ENCODE measurements at places on chromosomes 6 and 20.

DNA sequence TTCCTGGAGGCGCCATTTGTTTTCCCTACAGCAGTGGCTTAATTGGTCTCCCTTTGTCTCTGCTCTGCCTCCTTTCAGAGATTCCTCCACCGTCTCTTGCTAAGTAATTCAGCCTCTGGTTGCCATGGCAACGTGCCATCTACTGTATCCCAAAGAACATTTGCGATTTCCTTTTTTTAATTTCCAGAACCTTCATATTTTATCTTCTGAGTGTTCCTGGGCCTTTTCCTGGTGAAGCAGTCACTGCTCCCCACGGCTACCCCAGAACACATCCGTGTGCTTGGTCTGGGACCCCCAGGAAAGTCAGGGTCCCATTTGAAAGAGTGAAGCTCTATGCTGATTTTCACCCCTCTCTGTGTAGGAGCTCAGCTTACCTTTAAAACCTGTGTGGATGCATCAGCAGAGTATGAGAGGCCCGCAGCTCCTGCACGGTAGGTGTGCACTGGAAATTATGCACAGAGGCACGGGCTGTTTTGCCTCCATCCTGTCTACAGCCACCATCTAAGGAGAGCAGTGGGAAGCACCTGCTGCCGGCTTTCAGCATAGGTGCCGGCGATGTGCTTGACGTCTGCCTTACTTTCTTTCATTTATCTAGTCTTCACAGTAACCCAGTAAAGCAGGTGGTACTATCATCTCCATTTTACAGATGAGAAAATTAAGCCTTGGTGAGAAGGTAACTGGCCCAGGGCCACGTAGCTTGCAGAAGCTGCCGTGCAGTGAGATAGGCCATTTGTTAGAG, 122.8 kb downstream of the SYCP2 start:
- DNase-seq, result no peak

GRCh38 chr6:55943329-55943728, 67.9 kb upstream of the BMP5 start:
- no peak for DNase-seq

GRCh38 chr6:27894839-27895762, 17.1 kb downstream of the OR2B2 start:
- DNase-seq, result peak; percentile 90

DNA sequence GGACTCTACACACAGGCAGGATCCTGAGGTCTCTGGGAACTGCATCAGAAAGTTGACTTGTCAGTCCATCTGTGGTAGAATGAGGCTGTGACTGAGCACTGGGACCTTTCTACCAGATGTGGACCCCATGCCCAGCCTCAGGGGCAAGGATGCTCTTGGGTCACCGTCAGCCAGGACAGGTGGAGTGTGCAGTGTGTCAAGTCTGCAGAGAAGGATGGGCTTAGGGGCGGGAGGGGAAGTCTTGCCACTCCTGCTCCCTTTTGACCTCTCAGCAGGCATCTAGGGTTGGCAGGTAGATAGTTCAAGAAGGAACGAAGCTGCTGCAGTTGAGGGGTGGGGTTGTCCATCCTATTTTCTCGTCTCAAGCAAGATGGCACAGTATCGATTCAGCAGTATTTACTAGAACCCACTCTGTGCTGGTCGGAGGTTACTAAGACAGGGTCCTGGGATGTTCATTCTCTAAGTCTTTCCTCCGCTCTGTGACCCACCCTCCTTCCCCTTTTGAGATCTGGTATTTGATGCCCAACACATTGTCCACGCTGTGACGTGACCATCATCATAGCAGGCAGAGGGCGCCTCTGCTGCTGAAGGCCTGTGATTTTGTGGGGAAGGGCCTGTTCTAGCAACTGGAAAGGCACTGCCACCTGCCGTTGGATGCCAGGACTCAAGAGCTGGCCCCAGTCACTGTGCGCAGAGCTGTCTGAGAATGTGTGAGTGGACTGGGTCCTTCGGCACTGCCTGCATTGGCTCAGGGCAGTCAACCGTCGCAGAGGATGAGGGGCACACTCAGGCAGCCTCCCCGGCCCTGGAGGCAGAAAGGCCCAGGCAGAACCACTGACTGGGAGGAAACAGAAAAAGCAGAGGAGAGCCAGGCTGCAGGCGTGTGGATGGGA, 23.2 kb downstream of the RBCK1 start:
- no peak for DNase-seq

GRCh38 chr6:134678436-134678889, 271.4 kb downstream of the ALDH8A1 start:
- DNase-seq, result no peak

DNA sequence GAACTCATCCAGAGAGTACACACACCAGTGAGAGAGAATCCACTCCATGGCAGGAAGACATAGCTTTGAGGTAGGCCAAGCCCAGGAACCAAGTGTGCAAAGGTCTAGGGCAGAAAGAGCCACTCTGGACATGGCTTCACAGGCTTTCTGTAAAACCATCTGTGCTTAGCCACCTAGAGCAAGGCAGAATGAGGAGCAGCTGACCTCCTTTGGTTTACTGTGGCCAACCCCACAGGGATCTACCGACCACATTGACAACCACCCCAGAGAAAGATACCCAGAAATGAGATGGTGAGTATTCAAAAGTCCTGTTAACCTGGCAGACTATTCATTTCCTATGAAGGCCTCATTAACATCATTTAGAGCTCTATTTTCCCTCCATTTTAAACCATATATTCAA, 10.5 kb downstream of the ZHX3 start:
- no peak for DNase-seq

GRCh38 chr6:8143945-8144344, 41.6 kb upstream of the EEF1E1 start:
- no peak for DNase-seq

DNA sequence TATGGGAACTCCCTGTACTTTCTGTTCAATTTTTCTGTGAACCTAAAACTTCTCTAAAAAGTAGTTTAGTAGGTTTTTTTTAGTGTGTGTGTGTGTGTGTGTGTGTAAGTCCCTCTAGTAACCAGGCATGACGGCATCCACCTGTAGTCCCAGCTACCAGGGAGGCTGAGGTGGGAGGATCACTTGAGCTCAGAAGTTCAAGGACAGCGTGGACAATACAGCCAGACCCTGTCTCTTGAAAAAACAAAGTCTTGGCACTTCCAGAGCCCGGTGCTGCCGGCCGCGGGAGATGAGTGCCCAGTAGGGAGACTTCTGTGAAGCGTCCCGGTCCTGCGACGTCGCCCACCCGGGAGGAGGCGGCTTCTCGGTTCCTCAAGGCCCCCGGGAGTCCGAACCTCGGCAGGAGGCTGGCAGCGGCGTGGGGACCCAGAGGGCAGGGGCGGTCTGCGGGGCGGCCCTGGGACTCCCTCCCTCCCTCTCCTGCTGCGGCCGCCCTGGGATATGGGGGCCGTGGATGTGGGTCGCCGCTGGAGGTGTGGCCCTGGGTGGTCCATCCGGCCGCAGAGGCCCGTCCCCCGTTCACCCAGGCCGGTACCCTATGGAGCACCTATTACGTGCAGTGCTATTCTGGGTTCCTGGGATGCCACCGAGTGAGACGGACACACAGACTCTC, 78.0 kb upstream of the SIRPG start:
- no peak for DNase-seq

DNA sequence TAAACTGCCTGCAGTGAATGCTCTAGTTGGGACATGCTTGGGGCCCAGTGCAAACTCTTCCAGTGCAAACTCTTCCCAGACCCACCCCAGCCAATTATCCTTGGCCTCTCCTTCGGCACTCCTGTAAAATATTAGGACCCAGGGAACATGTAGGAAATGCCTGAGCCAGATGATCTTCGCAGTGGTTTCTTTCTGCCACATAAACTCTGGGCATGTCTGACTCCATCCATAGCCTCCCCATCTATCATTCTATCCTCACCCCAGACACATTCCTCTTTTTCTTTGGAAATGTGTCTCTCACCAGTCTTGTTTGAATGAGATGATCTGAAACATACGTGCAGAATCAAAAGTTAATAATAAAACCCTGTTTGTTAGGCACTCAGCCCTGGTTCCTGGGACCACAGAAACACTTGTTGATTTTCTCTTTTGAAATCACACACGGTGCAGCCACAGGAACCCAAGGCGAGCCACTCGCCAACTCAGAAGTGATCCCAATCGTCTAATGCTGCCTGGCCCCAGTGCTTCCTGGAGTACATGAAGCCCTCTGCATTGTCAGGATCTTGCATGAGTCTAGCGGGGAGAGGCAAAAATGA, 108.9 kb upstream of the CST7 start:
- no peak for DNase-seq

- no peak for DNase-seq
These were observed 5.5 kb downstream of the CDH4 start for GRCh38 chr20:61257611-61258010.

- DNase-seq, result peak; percentile 60
These were observed 42.6 kb upstream of the SUPT3H start for GRCh38 chr6:45420083-45420908.

GRCh38 chr6:143098054-143098671, 37.5 kb downstream of the AIG1 start:
- peak; percentile 54 for DNase-seq

DNA sequence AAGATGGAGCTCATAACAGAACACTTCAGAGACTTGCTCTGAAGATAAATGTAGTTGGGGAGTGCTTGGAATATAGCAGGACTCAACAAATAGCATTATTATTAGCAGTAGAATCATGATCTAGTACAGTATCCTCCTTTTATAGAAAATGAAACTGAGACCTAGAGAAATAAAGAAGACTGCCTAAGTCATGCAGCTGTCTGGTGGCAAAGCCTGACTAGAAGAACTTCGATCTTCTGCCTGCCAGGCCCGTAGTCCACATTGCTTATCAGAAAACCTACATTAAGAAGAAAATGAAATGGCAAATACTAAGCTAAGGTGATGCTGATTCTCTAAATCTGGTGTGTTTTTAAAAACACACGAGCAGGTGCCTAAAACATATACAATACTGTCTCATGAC, 46.4 kb upstream of the DST start:
- no peak for DNase-seq

GRCh38 chr6:132768051-132768517, 10.4 kb upstream of the VNN2 start:
- DNase-seq, result peak; percentile 73

DNA sequence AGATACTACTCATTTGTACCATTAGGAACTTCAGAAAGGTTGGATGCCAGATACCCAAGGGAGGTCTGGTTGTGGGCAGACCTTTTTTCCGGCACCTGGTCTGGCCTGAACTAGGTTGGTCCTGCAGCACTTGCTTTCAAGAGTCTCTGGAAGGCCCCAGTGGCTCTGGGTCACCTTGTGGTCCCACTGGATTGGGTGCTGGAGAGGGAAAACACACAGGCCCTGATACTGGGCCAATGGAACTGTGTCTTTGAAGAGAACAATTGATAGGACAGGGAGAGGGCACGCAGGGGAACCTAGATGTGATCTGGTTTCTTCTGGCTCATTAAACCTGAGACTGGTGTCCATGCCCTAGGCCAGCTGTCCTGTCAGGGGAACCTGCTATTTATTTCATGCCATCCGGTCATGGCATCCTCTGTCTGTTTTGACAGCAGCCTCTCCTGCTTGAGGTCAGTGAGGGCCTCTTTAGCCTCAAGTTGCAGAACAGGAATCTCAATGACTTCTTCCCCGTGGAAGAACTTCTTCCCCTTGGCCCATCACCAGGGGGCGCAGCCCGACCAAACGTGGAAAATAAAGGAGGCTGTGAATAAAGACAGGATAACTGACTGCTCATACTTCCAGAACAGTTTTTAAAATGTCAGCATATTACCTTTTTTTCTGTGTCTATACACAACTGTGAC, 25.0 kb downstream of the TAF8 start:
- DNase-seq, result peak; percentile 25

DNA sequence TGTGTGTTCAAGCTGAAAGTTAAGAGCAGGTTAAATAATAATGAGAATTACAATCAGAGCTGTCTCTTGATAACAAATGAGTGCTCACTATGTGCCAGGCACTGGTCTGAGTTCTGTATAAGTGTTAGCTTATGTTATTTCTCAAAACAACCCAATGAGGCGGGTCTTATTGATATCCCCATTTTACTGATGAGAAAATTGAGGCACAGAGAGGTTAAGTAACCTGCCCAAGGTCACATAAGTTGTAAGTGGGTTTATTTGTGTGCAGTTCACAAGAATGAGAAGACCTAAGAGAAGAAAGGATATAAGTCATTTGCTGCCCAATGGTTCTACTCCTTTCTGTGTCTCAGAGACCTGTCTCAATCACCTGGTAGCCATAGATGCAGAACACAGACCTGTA, 34.1 kb upstream of the ARMH2 start:
- DNase-seq, result no peak

DNA sequence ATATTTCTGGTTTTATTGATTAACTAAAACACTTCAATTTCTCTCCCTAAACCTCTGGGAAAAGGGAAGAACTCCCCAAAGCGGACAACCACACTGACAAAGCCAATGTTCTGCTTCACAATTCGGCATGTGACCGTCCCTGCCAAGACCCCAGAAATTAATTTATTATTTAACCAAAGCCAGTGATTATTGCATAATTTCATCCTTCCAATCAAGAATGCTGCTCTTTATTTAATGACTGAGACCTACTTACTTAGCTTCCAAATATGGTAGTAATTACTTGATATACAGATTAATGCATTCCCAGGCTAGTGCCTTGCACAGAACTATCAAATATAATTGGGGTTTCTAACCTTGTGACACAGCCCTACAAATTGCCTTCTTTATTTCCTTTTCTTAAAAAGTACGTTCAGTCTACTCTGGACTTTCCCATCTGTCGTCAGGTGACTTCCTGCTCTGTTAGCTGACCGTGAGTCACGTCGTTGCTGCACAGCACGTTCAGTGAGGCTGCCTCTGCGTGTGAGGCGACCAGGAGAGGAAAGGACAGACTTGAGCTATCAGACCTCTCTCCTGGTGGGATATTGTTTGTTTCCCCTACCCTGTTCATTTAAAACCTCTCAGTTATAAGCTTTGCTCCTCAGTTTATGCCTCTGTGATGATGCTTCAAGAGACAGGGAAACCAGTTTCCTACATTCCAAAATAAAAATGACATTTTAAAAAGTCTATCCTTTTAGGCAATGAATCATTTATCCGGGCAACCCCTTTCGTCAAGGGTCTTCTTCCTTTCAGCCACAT, 55.7 kb upstream of the TNFAIP3 start:
- peak; percentile 53 for DNase-seq

DNA sequence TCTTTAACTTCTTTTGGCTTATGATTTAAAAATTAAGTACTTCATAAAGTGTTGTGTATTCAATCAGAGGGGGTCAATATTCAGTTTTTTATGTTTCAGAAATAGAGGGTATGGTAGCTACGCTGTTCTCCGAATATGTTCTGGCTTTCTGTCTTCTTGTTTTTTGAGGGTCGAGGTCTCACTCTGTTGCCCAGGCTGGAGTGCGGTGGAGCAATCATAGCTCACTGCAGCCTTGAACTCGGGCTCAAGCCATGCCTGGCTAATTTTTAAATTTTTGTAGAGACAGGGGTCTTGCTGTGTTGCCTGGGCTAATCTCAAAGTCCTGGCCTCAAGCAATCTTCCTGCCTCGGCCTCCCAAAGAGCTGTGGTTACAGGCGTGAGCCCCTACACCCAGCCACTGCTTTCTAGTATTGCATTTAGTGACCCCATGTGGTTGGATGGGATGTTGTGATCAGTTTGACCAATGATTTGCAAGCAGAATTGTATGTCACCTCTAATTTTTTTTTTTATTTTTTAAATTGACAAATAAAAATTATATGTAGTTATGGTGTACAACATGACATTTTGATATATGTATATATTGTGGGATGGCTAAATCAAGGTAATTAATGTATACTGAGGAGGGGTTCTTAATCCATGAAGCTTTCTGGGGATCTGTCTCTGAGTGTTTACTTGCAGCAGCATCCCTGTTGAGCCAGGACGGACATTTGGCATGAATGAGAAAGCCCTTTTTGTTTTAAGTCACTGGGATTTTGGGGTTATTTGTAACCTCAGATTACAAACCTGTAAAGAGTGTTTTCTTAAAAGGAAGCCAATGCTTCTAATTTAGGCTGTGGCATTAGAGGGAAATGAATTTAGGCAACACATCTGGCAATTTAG, 38.5 kb upstream of the DEK start:
- no peak for DNase-seq

- DNase-seq, result no peak
These were observed 48.7 kb upstream of the FOXQ1 start for GRCh38 chr6:1263039-1263849.
